ENCODE measurements at places on chromosomes 7 and 10.

DNA sequence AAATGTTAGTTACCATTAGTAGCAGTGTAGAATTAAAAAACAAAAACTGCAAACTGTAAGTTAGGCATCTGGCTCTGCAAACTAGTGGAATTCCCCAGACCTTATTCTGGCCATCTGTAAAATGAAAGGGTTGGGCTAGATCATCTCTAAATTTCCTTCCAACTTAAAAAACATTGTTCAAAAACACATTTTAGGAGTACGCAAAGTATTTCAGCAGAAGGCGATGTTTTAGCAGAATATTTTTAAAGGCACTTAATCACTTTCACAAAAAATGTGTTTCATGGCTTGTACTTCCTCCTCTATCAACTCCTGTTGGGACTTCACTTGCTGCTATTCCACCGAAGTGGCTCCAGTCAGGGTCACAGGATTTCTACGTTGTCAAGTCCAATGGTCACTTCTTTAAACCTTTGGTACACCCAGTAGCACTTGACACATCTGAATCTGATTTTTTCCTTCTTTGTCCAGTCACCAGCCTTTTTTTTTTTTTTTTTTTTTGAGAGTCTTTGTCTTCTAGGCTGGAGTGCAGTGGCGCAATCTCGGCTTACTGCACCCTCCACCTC is 169.0 kb downstream of the AHR start:
- no peak for DNase-seq

GRCh38 chr7:112067632-112068540 is 138.3 kb downstream of the DOCK4 start:
- DNase-seq = no peak

GRCh38 chr10:31095677-31096560 is 64.3 kb upstream of the ZNF438 start:
- DNase-seq = no peak

- no peak for DNase-seq
Observed at GRCh38 chr7:23246555-23246954, at the start of gene GPNMB. GPNMB (plus strand) TSS chr7:23246775; CDS start chr7:23246858, 83 bp downstream.

DNA sequence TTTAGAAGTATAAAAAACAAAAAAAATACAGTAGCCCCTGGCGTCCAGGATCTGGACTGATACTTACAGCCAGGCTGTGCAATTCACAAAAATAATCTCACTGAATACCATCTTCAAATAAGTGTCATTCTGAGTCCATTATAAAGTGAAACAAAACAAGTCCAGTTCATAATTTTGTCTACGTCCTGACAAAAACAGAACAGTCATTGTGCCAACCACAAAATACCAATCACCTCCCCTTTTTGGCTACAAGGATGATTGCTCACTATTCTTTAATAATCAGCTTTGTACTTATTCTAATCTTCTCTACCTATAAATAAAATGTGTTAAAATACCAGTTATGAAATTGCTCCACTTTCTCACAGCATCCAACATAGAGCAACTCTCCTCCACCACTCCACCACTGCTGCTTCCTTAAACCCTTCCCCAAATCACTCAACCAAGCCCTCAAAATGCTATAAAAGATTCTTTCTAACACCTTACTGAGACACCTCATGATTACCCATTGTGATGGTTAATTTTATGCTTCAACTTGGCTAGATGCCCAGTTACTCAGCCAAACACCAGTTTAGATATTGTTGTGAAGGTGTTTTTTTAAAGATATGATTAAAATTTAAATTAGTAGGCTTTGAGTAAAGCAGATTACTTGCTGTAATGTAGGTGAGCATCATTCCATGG is 479.8 kb upstream of the SEMA3A start:
- no peak for DNase-seq

- DNase-seq = no peak
Observed at GRCh38 chr7:85734823-85735222, 548.0 kb upstream of the SEMA3D start.

- no peak for DNase-seq
Observed at GRCh38 chr7:151046603-151047573, 1.4 kb upstream of the ASIC3 start.

DNA sequence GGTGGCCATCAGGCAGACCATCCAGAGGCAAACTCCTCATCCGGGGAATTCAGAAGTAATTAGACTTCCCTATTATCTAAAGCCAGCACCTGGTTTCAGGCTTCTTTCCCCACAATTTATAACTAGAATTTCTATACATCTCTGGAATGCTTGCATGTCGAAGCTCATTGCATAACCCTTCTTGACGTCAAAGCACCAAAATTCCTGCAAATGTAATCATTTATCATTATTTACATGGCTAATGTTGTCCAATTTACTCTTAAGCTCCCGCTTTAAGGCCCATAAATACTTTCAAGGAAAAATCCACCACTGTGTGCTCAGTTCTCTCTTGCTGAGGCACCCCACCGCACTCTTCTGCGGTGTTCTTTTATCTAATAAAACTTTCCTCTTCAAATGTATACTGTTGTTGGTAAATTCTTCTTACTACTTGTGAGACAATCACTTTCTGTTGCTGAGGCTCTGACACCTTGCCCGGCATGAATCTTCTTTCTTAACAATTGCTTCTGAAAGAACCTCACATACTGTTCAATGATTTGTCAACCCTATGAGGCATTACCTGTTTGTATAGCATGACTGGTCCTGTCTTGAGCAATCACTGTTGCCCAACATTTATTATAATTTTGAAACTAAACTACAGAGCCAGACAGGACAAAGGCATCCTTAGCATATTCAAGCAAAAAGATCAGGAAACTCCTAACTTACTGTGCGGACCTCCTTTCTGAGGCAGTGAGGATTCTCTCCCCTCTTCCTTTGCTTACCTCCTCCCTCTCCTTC is 17.4 kb upstream of the GPR141 start:
- no peak for DNase-seq

- DNase-seq = peak; percentile 25
Observed at GRCh38 chr10:101287997-101288635, 58.9 kb upstream of the LBX1 start.

DNA sequence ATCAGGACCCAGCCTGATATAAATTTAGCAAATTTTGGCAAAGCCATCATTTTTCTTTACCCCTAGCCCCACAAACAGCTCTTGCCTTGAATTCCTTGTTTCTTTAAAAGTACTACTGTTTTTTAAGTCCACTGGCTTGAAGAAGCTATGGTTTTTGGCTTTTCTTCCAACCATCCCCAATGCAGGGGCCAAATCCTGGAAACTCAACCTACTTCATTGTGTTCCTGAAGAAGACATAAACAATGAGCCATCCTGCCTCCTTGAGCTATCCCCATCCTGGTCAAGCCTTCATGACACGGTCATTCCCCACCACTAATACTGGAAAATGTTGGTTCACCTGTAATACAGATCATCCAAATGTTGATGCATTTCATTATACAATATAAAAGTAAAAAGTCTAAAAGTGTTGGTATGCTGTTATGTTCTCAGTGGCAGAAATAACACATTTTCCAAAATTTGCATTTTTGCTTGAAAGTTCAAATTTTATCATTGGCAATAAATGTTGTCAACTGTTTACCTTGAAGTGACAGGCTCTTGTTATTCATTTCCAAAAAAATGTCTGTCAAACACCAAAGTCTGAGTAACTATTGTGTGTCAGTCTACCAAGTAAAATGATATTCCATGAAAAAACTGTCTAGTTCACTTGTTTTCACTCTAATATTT is 92.2 kb downstream of the DOCK4 start:
- DNase-seq = no peak

DNA sequence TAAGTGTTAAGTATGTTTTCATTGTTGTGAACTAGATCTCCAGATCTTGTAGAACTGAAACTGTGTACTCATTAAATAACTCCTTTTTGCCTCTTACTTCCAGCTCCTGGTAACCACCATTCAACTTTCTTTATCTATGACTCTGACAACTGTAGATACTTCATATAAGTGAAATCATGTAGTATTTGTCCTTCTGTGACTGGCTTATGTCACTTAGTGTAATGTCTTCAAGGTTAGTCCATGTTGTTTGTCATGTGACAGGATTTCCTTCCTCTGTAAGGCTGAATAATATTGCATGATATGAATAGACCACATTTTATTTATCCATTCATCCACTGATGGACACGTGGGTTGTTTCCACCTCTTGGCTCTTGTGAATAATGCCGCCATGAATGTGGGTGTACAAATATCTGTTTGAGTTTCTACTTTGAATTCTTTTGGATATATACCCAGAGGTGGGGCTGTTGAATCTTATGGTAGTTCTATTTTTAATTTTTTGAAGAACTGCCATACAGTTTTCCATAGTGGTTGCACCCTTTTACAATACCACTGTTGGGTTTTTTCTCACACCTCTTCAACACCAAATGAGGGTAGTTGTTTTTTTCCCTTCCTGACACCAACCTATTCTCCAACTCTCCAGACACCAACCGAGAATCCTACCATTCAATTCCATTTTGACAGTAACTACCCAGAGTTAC is 10.7 kb upstream of the FMC1 start:
- no peak for DNase-seq

GRCh38 chr10:83127942-83128575 is 1011.2 kb upstream of the GHITM start:
- DNase-seq = no peak

- DNase-seq = no peak
Observed at GRCh38 chr10:23499372-23500132, 60.7 kb downstream of the OTUD1 start.

- DNase-seq = no peak
Observed at GRCh38 chr10:78933828-78934531, 134.8 kb upstream of the ZMIZ1 start.

DNA sequence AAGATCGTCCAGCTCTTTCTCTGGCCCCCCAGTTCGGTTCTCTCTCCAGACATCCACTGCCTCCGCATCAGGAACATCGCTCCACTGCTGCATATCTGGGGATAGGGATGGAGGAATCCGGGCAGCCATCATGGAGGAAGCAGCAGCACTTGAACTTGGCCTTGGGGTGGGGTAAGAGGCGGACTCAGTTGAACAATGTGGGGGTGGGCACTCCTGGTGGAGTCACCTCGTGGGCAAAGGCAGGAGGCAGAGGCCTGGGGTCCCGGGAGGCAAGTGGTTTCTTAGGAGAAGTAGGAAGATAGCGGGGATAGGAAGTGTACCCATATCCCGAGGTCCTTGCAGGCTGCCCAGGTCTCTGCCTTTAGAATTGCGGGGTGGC is 98.3 kb downstream of the CHST15 start:
- no peak for DNase-seq

GRCh38 chr7:2025188-2025587 is 207.6 kb downstream of the MAD1L1 start:
- DNase-seq = no peak

Measured in stimulated activated naive CD8-positive, alpha-beta T cell treated with anti-CD3 and anti-CD28 coated beads, Interleukin-15, Interleukin-2, amounts not matched to agents 100 U/mL and 50 U/mL, for 24 hours (primary cell).